Astrocyte of the hippocampus (primary cell): ENCODE measurements at places on chromosomes 12 and 14.

DNA sequence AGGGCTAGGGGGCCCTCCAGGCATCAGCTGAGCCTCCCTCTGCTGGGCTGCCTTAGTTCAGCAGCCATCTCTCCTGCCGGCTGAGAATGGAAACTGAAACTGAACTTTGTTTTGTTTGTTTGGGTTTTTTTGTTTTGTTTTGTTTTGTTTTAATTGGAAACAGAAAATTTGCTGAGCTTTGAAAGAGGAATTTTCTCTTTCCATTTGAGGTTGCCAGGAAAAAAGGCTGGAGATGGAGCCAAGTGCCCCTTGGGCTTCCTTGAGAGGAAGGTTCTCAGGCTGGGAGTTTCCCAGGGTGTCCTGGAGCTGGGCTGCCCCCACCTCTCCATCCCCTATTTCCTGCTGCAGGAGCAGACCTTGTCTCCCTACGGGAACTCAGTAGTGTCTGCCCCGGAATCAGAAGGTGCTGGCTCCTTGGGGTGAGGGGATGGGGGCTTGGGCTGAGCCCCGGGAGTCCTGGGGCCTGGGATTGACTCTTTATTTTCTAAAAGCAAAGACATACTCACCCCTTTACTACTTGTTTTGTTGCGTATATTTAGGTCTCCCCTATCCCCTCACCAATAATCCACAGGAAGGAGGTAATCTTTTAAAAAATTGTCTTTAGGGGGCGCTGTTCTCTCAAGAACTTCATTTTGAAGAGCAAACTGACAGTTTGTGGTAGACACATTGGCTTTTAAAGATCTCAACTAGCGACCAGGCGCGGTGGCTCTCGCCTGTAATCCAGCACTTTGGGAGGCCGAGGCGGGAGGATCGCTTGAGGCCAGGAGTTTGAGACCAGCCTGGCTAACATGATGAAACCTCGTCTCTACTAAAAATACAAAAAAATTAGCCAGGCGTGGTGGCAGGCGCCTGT, 21.3 kb upstream of the OASL start:
- DNase-seq, result peak; percentile 56

GRCh38 chr12:64944966-64945365, 120.5 kb downstream of the TBC1D30 start:
- DNase-seq, result no peak

DNA sequence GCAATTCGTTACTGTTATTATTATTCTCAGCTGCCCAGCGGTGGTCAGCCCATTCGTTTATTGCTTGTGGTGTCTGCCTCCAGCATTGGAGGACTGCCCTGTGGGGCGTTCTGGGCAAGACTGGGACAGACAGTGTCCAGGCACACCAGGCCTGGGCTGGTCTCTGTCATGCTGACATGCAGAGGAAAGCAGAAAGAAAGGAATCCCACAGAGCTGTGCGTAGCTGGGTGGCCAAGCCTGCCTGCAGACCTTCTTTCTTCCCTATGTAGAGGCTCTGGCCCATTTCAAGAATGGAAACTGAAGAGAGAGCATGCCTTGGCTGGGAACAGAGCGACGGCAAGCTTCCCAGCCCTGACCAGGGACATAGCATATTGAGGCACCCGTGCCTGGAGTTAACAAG, 525.3 kb upstream of the TBX3 start:
- no peak for DNase-seq

GRCh38 chr12:6820166-6820565, 1.5 kb upstream of the GPR162 start:
- no peak for DNase-seq

- DNase-seq, result no peak
These were observed 22.3 kb upstream of the CHGA start for GRCh38 chr14:92900660-92901059.

GRCh38 chr12:64051057-64051456, 171.0 kb downstream of the KICS2 start:
- DNase-seq, result no peak

DNA sequence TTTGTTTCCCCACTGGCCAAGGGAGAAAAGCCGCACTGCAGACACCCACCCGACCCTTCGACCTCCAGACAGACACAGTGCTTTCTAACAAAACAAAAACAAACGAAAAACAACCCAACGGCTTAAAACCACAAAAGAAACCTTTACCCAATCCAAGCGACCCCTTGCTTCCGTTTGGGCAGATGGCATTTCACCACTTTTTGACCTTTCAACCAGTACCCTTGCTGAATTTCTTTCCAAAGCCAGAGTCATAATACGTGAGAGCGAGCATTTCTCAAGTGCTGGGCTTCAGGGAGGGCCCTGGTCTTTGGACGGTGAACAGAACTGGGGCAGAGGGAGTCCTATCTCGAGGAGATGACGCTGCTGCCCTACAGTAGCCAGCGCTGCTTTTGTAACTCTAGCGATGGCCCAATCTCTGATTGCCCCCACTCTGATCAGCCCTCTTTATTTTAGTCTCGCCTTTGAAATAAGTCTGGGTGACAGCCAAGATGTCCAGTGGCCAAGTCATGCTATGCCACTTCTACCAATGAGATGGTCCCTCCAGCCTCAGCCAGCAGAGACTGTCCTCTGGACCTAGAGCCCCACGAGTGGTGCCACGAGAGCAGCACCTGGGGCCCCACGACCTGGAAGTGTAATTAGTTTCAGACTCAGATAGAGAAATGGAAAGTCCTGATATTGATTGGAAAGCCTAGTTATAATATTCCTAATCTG, 21.9 kb upstream of the ADIPOR2 start:
- no peak for DNase-seq
